ENCODE measurements at places on chromosomes 2 and 18. TPM values are rescaled to one million over a fixed set of nuclear protein-coding genes. Genes with fewer than 3 reads are reported as not detected.

SERPINB13 gene
- not detected for total RNA-seq

- DNase-seq, result no peak
These were observed 116.6 kb downstream of the GLI2 start for GRCh38 chr2:120852200-120852815.

COLEC12 gene
- 2.3 TPM for total RNA-seq

DNA sequence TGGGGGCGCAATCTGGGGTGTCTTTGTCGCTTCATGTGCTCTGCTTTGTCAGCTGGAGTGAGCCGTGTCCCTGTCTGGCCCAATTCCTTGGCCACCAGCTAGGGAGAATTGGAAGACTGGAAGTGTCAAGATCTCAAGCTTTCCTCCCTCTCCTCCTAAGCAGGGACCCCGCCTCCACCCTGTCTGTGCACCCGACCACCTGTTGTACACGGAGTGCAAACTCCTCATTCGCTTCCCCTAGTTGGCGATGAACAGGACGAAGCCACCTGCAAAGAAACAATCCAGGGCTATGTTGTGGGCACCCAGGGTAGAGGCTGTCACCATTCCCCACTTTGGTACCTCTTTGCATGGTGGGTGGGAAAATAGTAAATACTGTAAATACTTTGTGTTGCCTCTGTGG lies 1.7 kb upstream of the DQX1 start:
- DNase-seq, result no peak

DNA sequence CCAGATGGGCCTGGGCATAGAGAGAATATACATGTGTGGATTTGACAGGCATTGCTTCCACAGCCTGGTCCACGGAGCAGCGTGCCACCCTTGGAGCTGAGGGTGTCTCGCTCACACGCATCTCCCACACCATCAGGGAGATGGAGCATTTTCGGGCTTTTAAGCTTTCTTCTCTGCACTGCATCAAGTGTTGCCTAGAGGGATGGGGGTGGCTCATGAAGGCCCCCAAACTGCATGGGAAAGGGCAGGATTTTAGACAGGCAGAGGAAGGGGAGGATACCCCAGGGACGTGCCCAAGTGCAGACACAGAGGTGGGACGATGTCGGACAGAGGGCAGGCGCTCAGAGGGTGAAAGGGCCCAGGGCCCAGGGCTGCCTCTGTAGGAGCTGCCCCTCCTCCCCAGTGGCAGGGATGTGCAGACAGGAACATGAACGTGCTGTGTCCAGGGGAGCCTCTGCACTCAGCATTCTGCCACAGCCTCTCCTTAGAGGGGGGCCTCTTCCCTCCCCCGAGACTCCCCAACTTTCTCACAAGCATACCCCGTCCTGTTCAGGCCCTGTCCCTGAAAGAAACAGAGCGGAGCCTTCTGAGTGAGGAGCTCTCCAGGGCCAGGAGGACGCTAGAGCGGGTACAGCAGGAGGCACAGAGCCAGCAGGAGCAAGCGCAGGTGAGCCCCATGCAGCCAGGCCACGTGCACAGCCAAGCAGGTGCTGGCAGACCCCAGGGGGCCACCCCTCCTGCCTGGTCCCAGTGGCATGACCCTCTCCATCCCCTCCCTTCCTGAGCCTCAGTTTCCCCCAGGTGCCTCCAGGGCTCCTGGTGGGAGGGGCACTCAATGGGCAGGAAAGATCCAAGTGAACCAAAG lies 42.9 kb upstream of the SNED1 start:
- DNase-seq, result no peak

POTEI gene
- not detected for total RNA-seq

FBXO15 gene
- 0.90 TPM for total RNA-seq

GRCh38 chr2:145729993-145730770 lies 1210.3 kb upstream of the ZEB2 start:
- DNase-seq, result no peak

TDRD15 gene
- not detected for total RNA-seq

CHRND gene
- not detected for total RNA-seq

GRCh38 chr2:95043300-95044093 lies 18.0 kb downstream of the MAL start:
- DNase-seq, result peak; percentile 90

GRCh38 chr2:239225871-239226561 lies 174.8 kb downstream of the HDAC4 start:
- DNase-seq, result peak; percentile 86

GREB1L gene
- not detected for total RNA-seq

KIAA2012 gene
- total RNA-seq, result under 0.01 TPM

DNA sequence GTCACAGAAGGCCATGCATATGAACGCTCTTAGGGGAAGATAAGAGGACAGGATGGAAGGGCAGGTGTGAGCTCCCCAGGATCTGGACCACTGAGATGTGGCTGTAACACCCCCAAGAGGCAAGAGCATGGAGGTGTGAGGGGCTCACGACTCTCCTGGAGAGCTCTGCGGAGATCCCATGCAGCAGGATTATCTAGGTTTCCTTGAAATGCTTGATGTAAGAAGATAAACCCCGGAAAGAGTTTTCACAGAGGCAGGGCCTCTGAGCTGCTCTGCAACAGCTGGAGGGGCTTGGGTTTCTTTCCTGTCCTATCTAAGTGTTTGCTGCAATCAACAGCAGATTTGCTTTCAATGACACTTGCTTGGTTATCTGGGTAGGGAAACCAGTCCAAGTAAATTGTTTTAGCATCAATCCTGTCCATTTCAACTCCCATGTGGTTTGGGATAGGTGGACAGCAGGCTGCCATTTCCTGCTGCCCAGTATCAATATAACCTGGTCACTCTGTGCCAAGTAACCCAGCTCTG lies 138.9 kb downstream of the SMAD2 start:
- no peak for DNase-seq

DNA sequence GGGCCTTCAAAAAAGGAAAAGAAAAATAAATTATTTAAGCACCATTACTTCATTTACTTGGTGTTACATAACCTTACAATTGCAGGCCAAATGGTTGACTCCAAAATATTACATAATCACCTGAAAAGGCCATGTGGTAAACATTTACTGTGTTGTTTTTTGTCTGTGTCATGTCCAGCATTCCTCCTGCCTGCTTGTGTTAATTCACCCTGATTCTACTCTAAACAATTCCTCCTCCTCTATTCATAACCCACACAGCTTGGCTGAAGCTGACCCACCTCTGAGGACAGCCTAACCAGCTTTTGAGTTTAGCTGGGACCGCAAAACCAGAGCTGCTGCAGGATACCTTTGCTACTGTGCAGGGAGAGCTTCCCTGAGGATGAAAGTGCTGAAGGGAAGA lies 35.4 kb downstream of the TMX3 start:
- peak; percentile 56 for DNase-seq

SPAG16 gene
- 16.9 TPM for total RNA-seq

DNA sequence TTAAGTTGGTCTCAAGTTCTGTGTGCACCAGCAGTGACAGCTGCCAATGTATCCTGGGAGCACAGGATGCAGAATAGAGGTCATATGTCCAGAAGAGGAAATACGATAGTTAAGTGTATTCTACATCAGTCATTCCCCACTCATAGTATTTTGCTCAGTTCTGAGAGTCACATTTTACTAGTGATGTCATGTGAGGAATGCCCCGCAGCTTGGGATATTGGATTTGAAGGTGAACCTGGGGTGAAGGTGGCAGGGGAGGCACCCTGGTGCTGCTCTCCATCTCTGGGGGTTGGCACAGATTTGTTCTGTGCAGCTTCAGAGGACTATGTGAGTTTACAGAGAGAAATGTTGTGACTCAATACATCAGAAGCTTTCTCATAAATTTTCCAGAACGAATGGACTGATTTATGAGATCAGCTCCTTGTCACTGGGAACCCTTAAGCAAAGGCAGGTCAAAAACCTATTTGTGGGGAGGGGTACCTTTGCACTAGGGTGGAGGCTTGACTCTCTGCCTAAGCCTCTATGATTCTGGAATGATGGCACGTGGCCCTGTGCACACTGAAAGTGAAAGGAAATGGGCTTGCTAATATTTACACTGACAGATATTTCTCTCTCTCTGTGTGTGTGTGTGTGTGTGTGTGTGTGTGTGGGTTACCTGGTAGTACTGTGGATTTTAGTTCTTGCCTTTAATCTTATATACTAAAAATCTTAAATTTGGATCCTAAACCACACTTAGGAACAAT lies 95.9 kb downstream of the NEB start:
- DNase-seq, result no peak

DNA sequence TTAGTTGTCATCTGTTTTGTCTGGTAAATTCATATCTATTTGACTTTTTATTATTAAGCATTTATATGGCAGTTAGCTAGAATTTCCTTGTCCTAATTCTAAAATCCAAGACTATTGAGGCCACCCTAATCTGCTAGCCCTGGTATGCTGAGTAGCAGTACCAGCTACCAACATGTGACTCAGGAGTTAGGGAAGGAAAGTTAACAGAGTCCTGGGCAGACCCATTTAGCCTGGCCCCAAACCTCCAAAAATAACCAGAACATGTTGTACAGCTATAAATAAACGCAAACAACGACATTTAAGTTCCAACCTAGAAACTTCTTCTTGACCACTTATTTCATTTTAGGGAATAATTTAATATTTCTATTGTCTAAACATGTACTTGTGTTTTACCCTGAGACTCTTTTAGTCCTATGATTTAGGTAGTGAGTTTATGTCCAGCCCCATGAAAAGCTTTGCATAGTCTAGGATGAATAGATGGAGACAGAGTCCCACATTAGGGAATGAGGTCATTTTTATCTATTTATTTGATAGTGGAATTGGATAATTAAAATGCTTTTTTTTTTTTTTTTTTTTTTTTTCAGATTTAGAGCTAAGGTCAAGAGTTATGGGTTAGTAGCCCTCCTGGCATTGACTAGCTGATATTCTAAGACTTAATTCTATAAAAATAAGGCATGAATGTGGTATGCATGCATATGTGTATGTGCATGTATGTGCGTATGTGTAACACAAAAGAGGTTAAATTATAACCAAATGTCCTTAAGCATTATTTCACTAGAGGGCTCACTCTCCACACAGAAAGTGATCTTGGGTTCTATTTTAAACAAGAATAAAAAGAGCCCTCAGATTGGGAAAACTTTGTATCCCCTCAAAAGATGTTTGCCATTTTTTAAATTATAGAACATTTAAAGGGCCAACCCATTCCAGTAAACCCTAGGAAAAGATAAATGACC lies 160.1 kb upstream of the MAPRE2 start:
- DNase-seq, result peak; percentile 43

STK17B gene
- total RNA-seq, result 50.3 TPM

- DNase-seq, result peak; percentile 30
These were observed 464.0 kb downstream of the FBXO15 start for GRCh38 chr18:73683409-73684238.

IKZF2 gene
- 19.4 TPM for total RNA-seq

- DNase-seq, result peak; percentile 19
These were observed 792.2 kb downstream of the SLC4A3 start for GRCh38 chr2:220419647-220420046.

DNA sequence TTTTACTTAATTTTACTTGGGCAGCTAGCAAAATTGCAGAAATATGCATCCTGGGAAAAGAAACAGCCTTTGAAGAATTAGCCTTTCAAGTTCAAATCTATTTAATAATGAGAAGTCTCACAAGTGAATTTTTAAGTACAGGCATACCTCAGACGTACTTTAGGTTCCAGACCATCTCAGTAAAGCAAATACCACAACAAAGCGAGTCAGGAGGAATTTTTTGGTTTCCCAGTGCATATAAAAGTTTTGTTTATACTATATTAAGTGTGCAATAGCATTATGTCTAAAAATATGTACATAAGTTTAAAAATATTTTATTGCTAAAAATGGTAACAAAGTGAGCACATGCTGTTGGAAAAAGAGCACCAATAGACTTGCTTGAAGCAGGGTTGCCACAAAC lies 50.8 kb upstream of the TWSG1 start:
- DNase-seq, result peak; percentile 42

DNA sequence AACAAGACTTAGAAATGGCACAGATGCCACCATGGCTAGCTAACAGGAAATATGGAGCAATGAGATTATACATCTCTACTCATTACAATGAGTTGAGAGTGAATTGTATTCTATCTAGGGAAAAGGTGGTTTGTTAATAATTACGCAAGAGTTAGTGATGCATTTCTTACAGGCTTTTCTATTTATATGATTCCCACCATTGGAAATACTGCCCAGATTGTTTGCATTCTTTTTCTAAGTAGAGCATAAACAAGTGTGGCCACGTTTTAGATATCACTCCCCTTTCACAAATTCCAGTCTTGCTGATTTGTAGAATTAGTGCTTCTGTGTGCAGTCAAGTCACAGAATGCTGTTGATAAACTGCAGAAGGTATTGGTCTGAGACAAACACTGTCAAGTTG lies 56.6 kb downstream of the ZNF804A start:
- peak; percentile 84 for DNase-seq

- DNase-seq, result no peak
These were observed 60.9 kb upstream of the AGAP1 start for GRCh38 chr2:235432741-235433520.

LRRC30 gene
- not detected for total RNA-seq

TMEFF2 gene
- 1.4 TPM for total RNA-seq

DNA sequence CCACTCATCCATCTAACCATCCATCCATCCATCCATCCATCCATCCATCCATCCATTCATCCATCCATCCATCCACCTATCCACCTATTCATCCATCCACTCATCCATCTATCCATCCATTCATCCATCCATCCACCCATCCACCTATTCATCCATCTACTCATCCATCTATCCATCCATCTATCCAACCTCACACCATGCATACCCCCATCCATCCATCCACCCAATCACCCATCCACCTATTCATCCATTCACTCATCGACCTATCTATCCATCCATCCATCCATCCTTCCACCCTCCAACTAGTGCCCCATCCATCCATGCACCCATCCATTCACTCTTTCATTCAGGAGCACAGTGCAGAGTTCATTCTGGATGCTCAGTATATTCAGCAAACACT lies 21.5 kb upstream of the YWHAQ start:
- no peak for DNase-seq

DNA sequence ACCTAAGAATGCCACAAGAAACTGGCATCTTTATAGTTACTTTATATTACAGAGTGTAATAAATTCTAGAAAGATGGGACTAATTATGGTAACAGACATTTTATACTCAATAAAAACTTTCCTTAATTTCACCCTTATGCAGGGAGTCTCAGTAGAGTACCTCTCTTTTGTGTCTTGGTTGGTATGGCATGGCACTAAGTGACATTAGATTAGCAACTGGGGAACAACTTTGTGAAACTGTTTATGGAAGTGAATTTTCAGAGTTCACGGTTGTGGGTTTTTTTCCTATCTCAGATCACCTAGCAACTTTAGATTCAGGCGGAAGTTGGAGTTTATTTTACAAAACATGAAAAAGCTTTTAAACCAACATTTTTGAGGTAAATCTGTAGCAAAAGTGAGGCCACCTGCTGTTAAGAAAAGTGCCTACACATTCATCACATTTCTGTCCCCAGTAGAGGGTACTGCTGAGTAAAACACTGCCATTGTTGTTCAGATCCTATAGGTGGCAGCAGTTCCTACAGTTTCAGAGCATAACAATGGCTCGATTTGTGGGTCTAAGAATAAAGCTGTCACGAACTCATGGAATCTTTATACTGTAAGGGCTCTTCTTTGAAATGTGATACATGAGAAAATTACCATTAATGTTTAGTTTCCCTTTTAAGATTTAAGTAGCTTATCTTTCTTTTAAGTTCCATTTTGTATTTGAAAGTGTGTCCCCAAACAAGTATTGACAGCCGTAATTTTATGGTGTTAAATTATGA lies 117.6 kb downstream of the CAMKMT start:
- DNase-seq, result peak; percentile 87

GRCh38 chr2:12504443-12504842 lies 212.3 kb upstream of the TRIB2 start:
- peak; percentile 57 for DNase-seq

ZAP70 gene
- total RNA-seq, result not detected
